K562 (cell line): ENCODE measurements at places on chromosomes 7 and 10. TPM values are rescaled to one million over a fixed set of nuclear protein-coding genes. Genes with fewer than 3 reads are reported as not detected.
A peak's percentile ranks its signal among the peaks of the same experiment; 100 is the strongest.

The VWC2 gene
- polyA plus RNA-seq: not detected in 2 replicates

The CPN1 gene
- polyA plus RNA-seq: 0.17 TPM in 1 of 2 replicates, not detected in the other

The TMEM225B gene
- 0.62 and 0.94 TPM in 2 replicates for polyA plus RNA-seq

The TAC1 gene
- 0.09 and 0.12 TPM in 2 replicates for polyA plus RNA-seq

The SPRN gene
- not detected in 2 replicates for polyA plus RNA-seq

The BMS1 gene
- 27.1 and 30.5 TPM in 2 replicates for polyA plus RNA-seq

DNA sequence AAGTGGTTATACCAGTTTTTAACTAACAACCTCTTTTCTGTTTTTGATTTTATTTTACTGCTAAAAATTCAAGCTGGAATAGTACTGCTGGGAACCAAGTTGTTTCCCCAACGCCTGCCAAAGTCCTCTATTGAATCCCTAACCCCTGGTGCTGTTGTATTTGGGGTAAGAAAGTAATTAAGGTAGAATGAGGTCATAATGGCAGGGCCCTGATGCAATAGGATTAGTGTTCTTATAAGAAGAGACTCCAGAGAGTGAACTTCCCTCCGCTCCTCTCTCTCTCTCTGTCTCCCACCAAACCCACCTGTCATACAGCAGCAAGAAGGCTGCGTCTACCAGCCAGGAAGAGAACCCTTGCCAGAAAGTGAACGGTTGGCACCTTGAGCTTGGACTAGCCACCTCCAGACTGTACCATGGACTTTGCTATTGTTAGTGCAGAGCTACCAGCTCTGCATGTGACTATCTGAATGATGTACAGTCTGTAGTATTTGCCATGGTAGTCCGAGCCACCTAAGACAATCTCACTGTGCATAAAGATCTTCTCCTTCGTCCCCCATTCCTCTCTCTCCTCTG lies 86.5 kb upstream of the KLF6 start:
- DNase-seq: no peak

DNA sequence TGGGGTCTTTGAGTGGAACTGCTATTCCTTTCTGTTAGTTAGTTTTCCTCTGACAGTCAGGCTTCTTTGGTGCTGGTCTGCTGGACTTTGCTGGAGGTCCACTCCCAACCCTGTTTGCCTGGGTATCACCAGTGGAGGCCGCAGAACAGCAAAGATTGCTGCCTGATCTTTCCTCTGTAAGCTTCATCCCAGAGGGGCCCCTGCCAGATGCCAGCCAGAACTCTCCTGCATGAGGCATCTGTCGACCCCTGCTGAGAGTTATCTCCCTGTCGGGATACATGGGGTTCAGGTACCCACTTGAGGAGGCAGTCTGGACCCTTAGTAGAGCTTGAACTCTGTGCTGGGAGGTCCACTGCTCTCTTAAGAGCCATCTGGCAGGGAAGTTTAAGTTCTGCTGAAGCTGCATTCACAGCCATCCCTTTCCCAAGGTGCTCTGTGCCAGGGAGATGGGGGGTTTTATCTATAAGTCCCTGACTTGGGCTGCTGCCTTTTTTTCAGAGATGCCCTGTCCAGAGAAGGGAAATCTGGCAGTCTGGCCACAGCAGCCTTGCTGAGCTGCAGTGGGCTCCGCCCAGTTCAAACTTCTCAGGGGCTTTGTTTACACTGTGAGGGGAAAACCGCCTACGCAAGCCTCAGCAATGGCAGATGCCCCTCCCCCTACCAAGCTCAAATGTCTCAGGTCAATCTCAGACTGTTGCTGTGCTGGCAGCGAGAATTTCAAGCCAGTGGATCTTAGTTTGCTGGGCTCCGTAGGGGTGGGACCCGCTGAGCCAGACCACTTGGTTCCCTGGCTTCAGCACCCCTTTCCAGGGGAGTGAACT lies 89.7 kb upstream of the CDK6 start:
- no peak for DNase-seq

- DNase-seq: no peak
Measured at GRCh38 chr10:127398140-127398970, 150.8 kb upstream of the NPS start.

- no peak for DNase-seq
Measured at GRCh38 chr7:1673581-1674118, 3.6 kb downstream of the ELFN1 start.

DNA sequence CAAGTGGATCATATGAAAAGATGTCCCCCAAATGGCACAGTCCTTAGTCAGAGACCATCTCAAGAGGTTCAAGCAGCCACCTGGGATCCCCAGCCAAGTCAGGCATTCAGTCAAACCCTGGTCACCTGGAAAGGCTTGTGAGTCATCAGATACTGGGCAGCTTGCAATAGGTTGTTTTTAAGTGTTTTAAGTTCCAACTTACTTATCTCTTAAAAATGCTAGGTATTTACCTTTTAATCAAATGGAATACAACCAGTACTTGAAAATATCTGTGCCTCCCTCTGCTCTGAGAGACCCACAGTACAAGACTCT lies 262.2 kb downstream of the WDR11 start:
- no peak for DNase-seq

DNA sequence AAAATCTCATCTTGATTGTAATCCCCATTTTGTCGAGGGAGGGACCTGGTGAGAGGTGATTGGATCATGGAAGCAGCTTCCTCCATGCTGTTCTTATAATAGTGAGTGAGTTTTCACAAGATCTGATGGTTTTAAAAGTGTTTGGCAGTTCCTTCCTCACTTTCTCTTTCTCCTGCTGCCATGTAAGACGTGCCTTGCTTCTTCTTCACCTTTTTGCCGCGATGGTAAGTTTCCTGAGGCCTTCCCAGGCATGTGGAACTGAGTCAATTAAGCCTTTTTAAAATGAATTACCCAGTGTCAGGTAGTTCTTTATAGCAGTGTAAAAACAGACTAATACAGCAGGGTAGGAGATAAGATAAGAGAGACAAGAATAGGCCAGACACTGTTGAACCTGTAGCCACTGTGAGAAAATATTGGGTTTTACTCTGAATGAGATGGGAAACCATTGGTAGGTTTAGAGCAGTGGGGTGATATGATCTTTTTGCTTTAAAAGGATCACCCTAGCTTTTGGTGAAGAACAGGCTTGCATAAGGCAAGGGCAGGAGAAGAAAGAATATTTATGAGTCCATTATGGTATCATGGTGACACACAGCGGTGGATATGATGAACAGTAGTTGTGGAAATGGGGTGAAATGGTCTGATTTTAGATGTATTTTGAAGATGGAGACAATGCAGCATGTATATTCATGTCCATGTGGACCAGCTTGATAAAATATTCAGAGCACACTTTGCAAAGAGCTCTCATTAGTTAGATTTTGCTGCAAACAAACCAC lies 11.5 kb downstream of the OR6B1 start:
- DNase-seq: no peak

GRCh38 chr7:88322151-88322550 lies 15.5 kb upstream of the STEAP4 start:
- DNase-seq: no peak

- no peak for DNase-seq
Measured at GRCh38 chr7:132666774-132667172, 90.5 kb upstream of the PLXNA4 start.

DNA sequence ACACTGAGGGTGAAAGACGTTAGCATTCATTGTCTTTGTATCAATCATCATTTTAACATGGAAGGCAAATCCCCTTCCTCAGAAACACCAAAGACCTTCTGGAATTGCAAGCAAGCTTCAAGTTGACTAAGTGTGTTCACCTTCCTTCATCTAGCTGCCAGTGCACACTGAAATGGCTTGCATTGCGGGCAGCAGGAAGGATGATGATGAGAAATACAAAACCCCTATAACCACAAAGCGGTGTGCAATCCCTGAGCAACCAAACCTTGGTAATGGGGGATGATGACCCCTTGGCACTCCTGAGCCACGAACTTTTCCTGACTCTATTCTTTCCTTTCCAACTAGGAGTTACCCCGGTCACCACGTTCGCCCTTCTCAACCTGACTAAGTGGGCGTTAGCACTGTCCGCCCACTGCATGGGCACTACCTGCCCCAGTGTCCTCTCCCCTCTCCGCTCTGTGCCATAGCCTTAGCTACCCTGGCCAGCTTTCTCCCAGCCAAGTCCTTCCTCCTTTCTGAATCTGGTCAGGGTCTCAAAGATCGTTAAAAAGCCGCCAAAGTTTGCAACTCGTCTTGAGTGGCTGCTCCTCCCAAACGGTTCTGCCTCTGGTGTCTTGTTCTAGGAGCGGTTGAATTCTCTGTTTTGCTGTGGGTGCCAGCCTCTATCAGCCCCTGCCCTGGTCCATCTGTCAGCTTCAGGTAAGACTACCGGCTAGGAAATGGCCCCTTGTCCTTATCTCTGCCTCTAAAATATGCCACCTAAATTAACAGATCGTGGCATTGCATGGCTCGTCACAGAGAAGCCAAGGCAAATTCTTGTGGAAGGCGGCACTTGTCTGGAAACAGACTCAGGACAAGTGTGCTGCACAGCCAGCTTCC lies 586 bp upstream of the AOC1 start:
- no peak for DNase-seq

DNA sequence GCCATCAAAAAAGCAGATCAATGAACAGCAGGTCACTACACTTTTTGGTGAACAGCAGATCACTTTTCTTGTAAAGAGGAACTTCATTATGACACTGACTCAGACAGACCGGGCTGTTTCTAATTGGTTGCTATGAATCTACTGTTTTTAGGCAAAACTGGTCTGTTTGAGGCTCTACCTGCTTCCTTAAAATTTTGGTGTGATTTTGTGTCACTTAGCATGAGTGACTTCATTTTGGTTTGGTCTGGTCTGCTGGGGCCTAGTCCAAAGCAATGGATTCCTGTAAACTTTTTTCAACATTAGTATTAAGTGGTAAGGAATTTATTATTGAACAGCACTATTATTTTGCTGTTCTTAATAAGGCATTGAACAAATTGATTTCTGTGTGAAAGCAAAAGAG lies 41.8 kb upstream of the C10orf71 start:
- DNase-seq: no peak

DNA sequence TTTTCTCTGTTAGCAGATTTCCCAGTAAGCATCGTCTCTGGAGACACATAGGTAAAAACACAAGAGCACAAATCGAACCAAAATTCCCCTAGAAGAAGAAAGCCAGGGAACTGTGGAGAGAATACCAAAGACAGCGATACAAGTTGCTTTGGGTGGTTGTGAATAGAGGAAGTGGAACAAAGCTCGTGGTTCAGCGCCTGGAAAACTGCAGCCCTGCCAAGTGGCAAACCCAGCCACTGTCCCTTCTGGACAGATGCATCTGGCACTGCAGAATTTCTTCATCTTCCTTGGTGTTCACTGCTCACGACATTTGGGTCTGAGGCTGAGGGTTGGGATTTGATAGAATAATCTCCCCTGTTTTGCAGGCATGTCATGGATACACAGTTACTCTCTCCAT lies 733.8 kb downstream of the PARD3 start:
- DNase-seq: no peak

GRCh38 chr7:110861163-110861562 lies 229.8 kb upstream of the LRRN3 start:
- DNase-seq: no peak

GRCh38 chr10:124301736-124302135 lies 117.0 kb downstream of the OAT start:
- DNase-seq: no peak

DNA sequence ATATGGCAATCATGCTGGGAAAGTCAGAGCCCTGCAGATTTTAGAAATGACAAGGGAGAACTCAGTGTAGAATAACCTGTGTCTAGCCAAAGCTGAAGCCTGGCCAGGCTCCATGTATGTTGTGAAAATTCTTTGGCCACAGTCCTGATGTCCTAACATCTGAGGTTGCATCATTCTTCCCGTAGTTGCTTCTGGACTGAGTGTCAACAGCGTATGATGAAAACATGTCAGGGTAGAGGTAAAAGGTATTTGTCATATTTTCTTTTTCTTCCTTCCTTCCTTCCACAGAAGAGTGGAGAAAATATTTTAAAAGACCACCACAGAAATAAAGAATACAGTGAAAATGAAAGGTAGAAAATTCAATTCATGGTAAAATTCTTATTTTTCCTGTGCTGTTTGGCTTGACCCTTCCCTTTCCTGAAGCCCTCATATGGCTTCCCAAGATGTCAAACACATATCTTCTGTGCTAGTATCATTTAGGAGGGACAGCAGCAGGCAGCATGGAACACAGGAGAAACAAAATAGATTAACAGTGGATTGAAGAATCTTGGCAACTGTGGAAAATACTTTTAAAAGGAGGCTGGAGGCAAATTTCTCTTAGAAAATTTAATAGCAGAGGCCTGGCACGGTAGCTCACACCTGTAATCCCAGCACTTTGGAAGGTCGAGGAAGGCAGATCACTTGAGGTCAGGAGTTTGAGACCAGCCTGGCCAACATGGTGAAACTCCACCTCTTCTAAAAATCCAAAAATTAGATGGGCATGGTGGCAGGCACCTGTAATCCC lies 18.9 kb upstream of the NRBF2 start:
- DNase-seq: peak; percentile 32

DNA sequence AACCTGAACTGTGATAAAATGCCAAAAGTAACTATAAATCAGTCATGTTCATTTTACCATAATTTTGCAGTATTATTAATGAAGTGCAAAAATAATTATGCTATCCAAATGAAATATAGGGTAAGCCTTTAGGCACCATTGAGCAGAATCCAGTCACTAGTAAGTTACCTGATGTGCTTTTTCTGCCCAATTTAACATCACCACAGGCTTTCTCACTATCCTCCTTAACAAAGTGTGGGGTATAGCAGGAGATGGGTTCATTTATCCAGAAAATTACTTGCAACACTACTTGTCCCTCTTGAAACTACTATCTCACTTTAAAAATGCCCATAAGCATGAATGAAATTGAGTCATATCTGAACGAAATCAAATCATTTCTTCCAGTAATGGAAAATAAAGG lies 211.0 kb downstream of the SEMA3A start:
- no peak for DNase-seq

- peak; percentile 68 for DNase-seq
Measured at GRCh38 chr7:29609162-29610037, 45.8 kb downstream of the PRR15 start.

DNA sequence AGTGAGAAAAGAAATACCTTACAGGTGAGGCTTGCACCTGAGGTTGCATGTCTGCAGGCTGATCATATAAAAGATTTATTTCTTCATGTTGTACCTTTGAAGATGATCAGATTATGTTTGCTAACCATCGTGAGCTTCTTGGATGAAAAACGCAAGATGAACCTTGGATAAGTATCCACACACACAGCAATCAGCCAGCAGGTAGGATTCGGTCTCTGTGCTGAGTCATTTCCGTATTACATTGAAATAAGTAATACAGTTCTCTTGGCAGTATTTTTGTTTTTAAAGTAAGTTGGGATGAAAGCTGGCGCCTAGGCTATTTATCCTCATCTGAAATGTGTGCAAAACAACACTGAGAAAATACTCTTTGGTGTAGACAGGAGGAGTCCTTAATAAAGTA lies 109.0 kb upstream of the PRKCQ start:
- DNase-seq: no peak

- DNase-seq: no peak
Measured at GRCh38 chr10:127855591-127855881, 37.2 kb downstream of the CLRN3 start.
